SHP77 treated with DMSO at 0.1 percent for 48 hours (cell line): ENCODE measurements at places on chromosomes 2 and 18.

- no peak for DNase-seq
These were observed 307.0 kb upstream of the CELF4 start for GRCh38 chr18:37872562-37872961.

DNA sequence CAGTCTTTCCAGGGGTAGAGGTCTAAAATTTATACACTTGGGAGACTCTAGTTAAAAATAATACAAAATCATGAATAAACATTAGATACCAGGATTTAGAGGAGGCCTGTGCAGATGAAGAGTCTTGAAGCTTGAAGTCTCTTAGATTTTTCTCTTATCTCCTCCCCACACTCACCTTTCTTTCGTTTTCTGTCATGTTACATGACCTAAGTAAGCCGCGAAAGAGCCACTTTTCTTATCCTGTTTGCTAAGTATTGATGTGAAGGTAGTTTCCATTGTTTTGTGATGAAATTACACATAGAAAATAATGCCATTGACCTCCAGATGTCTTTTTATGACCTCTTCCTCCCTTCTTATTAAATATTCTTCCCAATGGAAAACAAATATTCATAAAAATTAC is 367.8 kb downstream of the LRRTM1 start:
- no peak for DNase-seq

GRCh38 chr2:158144914-158145625 is 43.4 kb downstream of the UPP2 start:
- no peak for DNase-seq

DNA sequence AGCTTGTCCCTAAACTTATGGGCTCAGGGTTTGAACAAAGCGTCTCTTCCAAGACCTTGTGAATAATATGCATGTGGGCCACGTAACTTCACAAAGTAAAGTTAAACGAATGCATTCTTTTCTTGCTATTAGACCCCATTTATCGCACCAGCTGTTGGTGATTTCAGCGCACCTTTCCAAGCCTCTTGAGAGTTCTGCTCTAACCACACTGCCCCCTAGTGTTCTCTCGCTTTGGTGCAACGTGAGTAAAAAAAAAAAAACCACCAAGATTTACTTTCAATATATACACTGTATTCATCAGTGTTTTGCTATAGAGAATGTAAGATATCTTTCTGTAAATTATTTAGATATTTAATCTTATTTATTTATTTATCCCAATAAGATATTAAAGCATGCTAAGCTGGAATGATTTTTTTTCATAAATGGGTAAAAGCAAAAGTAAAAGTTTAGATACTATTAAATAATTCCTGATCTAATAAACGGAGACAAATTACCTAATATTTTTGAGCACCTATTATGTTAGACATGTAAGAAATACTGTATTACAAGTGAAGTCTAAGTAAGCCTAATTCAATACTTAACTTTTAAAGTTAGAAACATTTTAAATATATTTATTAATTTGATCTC is 459.5 kb downstream of the DLGAP1 start:
- peak; percentile 37 for DNase-seq

DNA sequence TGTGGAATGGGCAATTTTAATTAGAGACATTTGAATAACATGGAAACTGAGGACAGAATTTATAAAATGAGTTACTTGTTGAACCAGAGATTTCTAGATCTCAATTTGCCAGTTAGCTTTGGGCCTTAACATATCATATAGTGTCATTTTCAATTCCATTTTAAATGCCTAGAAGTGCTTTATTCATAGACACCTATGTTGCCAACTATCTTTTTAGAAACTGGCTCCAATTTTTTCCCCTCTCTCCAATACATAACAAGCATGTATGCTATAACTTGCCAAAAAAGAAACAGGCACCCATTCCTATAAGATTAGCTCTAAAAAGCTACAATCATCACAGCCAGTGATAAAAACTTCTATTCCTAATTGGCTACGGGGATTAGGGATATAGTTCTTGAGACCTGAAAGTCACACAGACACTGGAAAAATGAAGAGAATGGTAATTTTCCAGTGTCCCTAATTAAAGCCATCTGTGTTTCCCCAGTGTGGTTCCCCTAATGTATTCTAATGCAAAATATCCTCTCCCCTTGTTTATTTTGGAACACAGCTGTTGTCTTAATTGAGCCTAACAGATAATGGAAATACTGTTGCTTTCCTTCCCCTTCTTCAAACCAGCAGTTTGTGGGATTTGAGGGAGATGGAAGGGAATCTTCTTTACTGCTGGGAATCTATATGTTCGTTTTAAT is 205.5 kb upstream of the FSHR start:
- no peak for DNase-seq

- DNase-seq: no peak
These were observed 60.9 kb downstream of the CHST9 start for GRCh38 chr18:27124196-27124595.
